Occipital lobe (tissue), 3 donors: ENCODE measurements at places on chromosomes 16 and 17. TPM values are rescaled to one million over a fixed set of nuclear protein-coding genes. Genes with fewer than 3 reads are reported as not detected.

The ZNF830 gene
- 18.4 TPM for total RNA-seq

The NQO1 gene
- total RNA-seq: 8.4 TPM

The SPAG9 gene
- total RNA-seq: 307 TPM

The TBX4 gene
- total RNA-seq: not detected

The CTRL gene
- total RNA-seq: 1.4 TPM

The PIGL gene
- total RNA-seq: 18.4 TPM

The TLCD2 gene
- total RNA-seq: 0.47 TPM

The ERCC4 gene
- total RNA-seq: 15.4 TPM

The ATP2C2 gene
- total RNA-seq: 7.0 TPM

The KRT39 gene
- not detected for total RNA-seq

The GGT6 gene
- total RNA-seq: not detected

The HCRT gene
- total RNA-seq: not detected

The CRISPLD2 gene
- 2.7 TPM for total RNA-seq

The GH2 gene
- not detected for total RNA-seq

The MMP2 gene
- 9.4 TPM for total RNA-seq

The KRTAP3-2 gene
- total RNA-seq: not detected

The TMEM106A gene
- 0.62 TPM for total RNA-seq

The TBC1D26 gene
- total RNA-seq: 2.2 TPM

The TNRC6A gene
- 68.0 TPM for total RNA-seq

The SLC16A6 gene
- 3.1 TPM for total RNA-seq

The ADCY9 gene
- 9.5 TPM for total RNA-seq

The SLC16A13 gene
- total RNA-seq: 0.47 TPM

The TBC1D3E gene
- not detected for total RNA-seq

The EEF2KMT gene
- 2.2 TPM for total RNA-seq

The PIK3R5 gene
- 0.62 TPM for total RNA-seq
